Activated naive CD8-positive, alpha-beta T cell treated with anti-CD3 and anti-CD28 coated beads, Interleukin-2, amount 50 U/mL, for 16 hours (primary cell): ENCODE measurements at places on chromosomes 1 and 21.

DNA sequence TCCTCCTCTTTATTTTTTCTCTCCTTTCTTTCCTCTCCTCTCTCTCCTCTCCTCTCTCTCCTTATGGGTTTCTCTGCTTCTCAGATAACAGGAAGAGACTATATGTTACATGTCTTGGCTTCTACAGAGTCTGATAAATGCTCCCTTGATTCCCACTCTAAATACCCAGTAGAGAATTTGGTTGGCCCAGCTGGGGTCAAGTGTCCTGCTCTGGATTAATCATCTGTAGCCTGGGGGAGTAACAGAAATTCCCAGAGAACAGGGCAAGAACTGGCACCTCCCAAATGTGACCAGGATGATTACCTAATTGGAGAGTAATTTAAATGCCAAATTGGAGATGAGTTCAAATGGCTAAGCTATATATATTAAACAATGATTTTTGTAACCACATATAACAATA is 146.1 kb upstream of the LMO4 start:
- no peak for DNase-seq

- DNase-seq: no peak
Measured at GRCh38 chr1:19597496-19598309, 46.4 kb upstream of the NBL1 start.

DNA sequence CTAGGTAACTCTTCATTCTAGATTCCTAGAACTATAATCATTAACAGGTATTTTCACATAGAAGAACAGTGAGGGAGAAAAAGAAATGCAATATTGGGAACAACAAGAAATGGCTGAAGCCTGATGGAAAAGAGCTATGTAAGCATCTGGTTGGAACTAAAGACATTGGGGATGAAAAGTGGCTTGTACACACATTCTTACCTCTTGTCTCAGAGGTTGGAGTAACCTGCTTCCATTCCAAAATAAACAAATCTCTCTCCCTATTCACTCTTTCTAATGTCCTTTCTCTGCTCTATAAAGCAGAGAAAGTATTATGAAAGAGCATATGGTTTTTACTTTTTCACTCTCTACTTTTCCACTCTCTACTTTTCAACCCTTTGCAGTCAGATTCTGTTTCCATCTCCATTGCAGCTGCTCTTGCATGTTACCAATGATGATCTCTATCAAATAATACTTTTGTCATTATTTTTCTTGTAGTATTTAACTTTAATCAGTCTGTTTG is 37.5 kb downstream of the CMPK1 start:
- no peak for DNase-seq

DNA sequence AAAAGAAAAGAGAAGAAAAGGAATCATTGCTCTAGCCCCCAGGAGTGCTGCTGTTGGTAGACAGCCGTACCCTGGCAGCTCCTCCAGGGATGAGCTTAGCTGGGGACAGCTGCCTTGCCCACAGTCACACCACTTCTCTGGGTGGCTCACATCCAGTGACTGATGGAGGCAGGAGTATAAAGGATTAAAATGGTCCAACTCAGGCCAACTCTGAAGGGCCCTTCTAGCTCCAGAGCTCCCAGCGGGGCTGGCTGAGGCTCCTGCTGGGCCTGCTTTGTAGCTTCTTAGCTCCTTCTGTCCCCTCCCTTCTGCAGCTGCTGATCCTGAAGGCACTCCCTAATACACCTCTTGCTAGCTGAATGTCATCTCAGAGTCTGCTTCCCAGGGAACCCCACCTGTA is 4.4 kb downstream of the CITED4 start:
- DNase-seq: no peak

GRCh38 chr21:46038341-46038829 is 56.8 kb downstream of the COL6A1 start:
- DNase-seq: no peak

- no peak for DNase-seq
Measured at GRCh38 chr1:203621559-203622262, 4.9 kb upstream of the ATP2B4 start.

- DNase-seq: no peak
Measured at GRCh38 chr1:38827318-38827717, 32.3 kb downstream of the RRAGC start.

- no peak for DNase-seq
Measured at GRCh38 chr1:198775606-198776005, 136.8 kb downstream of the PTPRC start.

GRCh38 chr1:222454186-222454585 is 93.7 kb downstream of the HHIPL2 start:
- DNase-seq: no peak

DNA sequence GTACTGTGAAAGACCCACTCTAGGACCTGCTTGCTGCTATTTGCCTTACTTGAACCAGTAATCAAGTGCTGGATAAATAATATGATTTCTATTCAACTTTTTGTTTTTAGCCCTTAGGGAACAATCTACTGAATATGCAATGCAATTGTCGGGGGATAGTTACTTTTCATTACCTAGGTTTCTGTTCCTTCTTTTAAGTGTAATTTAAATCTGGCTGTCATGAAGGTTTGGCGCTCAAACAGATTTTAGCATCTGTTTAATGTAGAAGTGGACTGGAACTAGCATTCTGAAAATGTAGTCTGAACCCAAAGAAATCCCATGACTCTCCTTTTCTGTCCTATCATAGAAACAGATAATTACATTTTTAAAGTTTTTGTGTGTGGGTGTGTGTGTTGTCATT is 4.8 kb downstream of the MGST3 start:
- DNase-seq: no peak

DNA sequence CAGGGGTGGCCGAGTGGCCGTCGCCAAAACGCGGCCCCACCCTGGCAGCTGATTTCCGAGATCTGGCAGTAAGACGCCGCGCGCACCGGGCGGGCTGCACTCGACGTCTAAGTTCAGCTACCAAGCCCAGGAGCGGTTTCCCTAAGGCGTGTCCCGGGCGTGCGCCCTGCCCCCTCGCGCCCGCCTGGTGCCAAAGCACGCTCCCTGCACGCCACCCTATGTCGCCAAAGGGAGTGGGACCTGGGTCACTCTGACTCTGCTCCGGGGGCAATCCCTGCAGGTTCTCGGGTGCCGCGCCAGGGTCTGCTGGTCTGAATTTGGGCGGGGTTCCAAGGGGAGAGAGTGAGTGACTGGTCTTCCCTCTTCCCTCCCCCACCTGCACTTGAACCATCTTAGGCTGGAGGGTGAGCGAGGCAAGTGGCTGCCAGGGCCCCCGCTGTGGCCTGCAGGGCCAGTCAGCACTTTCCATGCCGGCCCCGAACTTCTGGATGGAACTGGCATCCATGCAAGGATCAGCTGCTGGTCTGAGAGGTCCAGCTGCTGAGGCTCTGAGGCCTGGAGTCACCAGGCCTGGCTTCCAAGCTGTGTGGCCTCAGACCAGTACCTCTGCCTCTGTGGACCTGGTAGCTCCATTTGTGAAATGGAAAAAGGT is at the start of gene LRRC38:
TSS of gene LRRC38 (minus strand) at position 109 of the 652 bp plus-strand sequence. CDS start 410 bp downstream, outside the sequence.
- no peak for DNase-seq

DNA sequence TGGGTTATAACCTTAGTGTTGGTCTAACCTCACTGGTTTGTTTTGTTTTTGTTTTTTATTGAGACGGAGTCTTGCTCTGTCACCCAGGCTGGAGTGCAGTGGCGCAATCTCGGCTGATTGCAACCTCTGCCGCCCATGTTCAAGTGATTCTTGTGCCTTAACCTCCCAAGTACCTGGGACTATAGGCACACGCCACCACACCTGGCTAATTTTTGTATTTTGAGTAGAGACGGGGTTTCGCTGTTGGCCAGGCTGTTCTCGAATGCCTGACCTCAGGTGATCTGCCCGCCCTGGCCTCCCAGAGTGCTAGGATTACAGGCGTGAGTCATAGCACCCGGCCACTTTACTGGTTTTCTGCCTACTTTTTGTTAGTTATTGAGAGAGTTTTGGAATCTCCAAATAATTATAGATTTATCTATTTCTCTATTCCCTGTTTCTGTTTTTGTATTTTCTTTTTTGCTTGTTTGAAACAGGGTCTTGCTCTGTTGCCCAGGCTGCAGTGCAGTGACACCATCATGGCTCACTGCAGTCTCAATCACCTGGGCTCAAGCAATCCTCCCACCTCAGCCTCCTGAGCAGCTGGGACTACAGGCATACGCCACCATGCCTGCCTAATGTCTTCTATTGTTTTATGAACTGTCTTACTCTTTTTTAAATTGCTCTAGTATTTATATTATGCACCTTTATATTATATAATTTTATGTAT is 21.4 kb downstream of the SMG7 start:
- no peak for DNase-seq

GRCh38 chr1:48740621-48741020 is 36.1 kb downstream of the BEND5 start:
- no peak for DNase-seq

DNA sequence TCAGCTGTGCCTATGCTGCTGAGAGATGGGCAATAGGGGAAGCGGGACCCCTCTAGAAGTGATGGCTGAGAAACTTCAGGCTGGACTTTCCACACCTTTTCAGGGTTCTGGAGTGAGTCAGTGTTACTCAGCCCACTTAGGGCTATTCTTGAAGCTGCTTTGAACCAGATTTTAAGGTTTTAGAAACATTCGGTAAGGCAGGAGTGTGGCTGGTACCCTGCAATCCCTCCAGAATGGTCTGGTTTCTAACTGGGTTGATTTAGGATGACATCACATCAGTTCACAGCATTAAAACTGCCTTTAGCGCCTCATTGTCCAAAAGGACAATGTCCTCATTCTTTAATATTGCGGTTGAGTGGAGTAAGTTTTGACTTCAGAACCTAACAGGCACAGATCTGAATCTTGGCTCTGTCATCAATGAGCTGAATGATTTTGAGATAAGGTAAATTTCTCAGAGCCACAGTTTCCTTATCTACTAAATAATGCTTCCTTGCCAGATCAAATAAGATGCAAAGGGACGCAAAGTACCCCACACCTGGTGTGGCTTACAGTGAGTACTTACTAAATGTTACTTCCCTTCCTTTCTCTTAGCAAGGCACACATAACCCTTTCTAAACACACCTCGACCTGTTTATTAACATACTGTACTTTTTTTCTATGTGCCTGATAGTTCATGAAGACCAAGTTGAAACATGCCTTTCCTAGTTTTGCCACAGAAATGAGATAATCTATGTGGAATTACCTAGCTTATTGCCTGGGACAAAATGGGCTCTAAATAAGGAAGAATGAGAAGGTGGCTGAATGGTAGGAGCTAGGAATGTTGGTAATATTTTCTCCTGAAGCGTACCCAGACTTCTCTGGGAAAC is 209.8 kb downstream of the ROR1 start:
- no peak for DNase-seq

DNA sequence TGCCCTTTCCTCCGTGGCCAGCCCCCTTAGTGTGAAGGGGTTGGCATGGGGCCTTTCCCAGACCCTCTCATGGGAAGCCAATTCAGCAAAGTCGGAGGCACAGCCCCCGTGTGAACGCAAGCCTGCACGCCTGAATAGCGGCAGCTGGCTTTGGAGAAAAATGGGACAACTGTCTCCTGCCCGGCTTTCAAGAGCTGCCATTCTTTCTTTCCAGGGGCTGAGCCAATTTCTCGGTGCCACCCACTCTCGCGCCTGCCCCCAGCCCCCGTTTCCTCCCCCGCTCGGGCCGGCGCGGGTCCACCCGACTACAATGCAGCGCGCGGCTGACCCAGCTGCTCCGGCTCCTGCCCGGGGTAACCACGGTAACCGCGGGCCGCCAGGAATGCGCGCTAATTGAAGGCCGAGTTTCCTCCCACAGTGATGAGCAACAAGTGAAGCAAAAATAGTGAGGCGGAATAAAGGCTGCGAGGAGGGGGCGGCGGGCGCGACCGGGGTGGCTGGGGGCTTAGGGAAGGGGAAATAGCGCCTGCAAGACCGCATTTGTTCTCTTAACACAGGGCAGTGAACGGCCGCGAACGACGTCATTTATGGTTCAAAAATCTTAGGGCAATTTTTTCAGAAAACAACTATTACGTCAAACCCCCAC is 27.8 kb downstream of the ILDR2 start:
- no peak for DNase-seq

GRCh38 chr1:224761245-224761644 is 145.1 kb downstream of the CNIH3 start:
- no peak for DNase-seq

DNA sequence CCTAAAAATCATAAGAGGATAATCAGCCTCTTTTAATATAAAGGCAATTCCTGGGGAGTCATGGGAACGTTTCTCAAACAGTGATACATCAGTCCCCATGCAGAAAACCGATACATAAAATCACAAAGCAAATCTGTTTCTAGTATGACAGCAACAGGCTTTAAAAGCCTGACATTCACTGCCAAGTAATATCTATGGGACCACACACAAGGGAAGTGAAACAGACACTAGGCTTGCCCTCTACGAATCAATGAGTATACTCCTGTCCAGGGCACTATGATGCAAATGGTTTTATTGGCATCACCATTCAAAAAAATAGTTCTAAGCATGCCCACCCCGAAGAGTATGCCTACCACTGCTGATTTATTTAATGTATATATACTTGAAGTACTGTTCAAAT is 54.4 kb downstream of the TIAM1 start:
- no peak for DNase-seq

DNA sequence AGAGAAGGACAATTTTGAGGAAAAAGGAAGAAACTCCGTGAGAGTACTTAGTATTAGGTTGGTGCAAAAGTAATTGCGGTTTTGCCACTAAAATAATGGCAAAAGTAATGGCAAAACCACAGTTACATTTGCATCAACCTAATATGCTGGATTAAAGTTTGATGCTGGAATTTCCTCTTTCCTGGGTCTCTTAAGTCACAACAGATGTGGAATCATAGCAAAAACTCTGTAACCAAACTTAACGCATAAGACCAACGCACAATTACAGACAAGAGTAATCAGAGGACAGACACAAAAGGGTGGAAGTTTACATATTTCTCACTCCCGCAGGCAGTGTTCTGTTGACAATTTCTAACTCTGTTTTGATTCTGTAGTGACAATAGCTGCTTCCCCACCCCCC is 182.4 kb downstream of the BACH1 start:
- DNase-seq: no peak

GRCh38 chr1:116405241-116406135 is 32.4 kb downstream of the ATP1A1 start:
- DNase-seq: no peak

DNA sequence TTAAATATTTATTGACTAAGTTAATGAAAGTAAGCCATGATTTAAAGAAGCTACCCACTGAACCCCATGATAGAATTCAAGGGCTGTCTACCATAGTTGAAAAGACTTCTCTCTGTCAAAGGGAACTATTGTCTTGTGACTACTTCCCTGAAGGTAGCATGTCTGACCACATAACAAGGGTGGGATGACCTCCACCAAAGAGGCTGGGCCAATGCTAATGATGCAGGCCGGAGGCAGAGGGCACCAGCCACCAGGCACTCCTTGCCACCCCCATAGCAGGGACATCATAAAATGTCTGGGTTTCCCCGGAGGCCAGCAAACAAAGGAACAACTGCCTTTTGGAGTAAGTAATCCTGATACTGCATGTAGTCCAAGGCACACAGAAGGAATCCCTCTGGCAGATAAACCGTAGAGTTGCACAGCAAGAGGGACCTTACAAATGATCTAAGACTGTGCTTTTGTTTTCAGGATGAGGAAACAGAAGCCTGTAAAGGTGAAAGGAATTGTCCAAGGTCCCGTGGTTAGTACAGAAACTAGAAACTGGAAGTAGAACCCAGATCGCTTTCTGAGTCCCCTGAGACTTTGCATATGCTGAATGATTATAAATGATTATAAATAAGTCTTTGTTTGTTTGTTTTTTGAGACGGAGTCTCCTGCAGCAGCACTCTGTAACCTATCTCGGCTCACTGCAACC is 33.5 kb upstream of the ITPKB start:
- no peak for DNase-seq

GRCh38 chr1:48532976-48533375 is 61.0 kb upstream of the SPATA6 start:
- DNase-seq: no peak

- no peak for DNase-seq
Measured at GRCh38 chr21:32192291-32193097, 86.4 kb downstream of the MIS18A start.

- no peak for DNase-seq
Measured at GRCh38 chr1:62746086-62746808, 37.7 kb upstream of the ATG4C start.
